Ovary (tissue), 10 donors: ENCODE measurements at places on chromosomes 7 and 10. TPM values are rescaled to one million over a fixed set of nuclear protein-coding genes. Genes with fewer than 3 reads are reported as not detected.

DNA sequence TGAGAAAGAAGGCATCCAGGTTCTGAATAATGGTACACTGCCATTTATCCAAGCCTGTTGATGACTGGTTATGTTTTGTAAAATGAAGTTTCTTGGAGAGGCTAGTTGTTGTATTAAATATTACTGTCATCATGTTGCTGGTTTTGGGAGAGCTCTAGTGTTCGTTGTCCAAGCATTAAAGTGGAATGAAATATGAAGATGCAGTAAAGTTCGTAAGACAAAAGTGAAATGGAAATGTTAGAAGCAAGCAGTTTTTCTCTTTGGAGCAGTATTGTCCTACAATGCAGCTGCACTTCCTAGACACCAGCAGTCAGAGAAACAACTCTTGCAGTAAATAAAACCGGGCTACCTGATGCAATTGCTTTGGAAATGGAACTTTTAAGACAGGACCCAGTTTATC lies 156.8 kb upstream of the FZD1 start:
- DNase-seq = no peak

- no peak for DNase-seq
Observed at GRCh38 chr7:105935250-105935649, 27.8 kb upstream of the CDHR3 start.

DNA sequence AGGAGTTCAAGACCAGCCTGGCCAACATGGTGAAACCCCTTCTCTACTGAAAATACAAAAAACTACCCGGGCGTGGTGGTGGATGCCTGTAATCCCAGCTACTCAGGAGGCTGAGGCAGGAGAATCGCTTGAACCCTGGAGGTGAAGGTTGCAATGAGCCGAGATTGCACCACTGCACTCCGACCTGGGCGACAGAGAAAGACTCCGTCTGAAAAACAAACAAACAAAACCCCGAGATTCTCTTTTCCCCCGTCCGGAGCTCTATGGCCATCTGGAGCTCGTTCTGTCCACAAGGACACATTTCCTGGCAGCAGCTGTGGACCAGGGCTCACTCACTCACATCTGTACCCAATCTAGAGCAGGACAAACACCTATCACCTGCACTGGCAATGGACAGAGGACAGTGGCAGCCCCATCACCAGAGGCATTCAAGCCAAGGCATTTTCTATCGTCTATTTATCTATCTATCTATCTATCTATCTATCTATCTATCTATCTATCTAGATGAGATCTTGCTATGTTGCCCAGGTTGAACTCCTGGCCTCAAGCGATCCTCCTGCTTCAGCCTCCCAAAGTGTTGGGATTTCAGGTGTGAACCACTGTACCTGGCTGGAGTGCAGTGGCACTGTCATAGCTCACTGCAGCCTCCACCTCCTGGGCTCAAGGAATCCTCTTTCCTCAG lies 167.1 kb upstream of the TNRC18 start:
- DNase-seq = no peak

Gene NUTM2E
- total RNA-seq = not detected

DNA sequence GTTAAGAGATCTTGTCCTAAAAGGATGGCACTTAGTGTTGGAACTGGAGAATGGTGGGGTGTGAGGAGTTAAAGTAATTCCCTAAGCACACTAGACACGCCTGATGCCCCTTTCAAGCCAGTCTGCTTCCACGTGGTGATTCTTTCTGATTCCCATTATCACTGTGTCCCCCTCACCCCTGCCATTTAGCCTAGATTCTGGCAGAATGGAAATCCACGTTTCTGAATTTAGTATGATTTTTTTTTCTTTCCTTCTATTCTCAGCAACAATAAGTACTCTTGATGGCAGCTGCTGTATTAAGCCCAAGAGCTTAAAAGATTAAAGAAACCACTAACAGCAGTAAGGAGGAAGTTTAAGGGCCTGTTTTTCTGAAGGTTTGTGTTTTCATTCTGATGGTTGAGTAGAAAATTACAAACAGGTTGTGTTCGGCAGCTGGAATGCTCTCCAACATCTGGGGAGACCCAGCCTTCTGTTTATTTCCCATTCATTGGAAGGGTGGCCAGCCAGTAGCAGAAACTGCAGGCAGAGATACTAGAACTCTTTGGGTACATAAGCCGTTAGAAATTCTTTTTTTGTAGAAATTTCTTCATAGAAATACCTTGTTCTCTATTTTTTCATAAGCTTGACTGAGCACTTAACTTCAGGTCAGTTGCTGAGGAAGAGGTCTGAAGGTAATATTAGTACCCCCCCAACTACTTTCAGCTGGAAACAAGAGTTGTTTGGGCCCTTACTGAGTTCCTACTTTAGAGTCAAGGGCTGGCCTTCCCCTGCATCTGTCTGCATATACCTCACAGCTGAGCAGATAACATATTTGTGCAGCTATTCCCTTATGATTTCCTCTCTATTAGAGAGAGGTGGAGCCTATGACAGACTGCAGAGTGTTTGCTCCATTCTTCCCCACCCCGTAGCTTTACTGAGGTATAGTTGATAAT lies 355.1 kb downstream of the AUTS2 start:
- no peak for DNase-seq

DNA sequence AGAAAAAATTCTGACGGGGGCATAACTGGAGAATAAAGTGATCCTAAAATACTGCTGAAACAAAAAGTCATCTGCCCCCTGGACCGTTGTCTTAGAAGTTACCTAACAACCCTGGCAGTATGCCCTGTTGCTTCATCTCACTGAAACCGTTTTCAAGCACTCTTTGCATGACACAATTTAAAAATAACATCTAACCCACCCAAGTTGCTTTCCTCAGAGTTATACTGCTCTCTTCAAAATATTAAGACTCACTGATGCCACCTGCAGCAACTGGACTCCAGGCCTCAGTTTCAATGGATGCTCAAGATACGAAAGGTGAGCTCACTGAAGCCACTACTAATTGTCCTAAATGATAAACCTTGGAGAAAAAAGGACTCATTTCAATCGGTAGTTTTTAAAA lies 57.4 kb downstream of the CDK6 start:
- DNase-seq = peak; percentile 53

GRCh38 chr10:42816912-42817311 lies 34.3 kb downstream of the BMS1 start:
- no peak for DNase-seq

DNA sequence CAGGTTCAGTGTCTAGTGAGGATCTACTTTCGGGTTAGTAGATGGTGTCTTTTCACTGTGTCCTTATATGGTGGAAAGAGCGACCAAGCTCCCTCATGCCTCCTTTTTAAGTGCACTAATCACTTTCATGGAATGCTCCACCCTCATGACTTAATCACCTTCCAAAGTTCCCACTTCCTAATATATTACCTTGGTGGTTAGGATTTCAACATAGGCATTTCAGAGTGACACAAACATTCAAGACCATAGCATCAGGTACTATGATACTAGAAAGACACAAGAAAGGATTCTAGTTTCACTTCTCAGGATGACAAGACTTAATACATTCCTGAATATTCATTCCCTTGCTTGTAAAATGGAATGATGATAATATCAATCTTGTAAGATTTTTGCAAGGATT lies 119.1 kb upstream of the FAM3C start:
- no peak for DNase-seq

Gene COBL
- total RNA-seq = 33.4 TPM

DNA sequence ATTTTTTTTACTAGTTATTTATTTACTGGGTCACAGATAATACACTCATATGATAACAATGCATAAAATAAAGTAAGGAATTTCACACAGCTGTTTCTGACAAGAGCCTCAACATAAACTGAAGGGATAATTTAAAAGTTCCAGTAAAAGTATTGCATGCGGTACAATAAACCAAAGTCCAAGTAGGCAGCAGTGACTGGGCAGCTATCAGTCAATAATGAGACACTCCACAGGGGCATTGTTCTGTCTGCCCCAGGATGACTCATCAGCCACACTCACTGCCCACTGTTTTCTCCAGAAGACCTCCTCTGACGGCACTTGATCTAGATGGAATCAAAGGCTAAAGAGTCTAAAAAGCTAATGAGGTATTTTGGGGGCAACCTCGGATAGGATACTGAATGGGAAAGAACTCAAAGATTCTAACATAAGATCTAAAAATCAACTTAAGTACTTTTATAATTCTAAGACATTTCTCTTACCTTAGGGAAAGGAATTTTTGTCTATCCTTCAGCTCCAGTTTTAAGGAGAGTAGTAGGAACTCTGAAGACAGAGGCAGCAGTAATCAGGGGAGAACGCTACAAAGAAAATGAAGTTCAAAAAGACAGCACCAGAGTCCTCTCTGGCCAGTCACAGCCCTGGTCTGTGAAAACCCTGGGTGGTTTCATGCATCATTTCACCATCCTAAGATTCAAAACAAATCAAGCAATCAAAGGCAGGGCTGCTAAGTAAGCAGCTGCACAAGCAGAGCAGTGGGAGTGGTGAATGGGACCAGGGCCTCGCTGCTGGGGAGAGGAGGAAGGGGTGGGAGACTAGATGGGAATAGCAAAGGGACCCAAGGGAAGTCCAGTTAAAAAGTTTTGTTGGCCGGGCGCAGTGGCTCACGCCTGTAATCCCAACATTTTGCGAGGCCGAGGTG lies 175.1 kb downstream of the AVL9 start:
- no peak for DNase-seq

Gene CDNF
- 5.8 TPM for total RNA-seq

Gene MET
- total RNA-seq = 8.9 TPM

Gene CALCR
- total RNA-seq = not detected

DNA sequence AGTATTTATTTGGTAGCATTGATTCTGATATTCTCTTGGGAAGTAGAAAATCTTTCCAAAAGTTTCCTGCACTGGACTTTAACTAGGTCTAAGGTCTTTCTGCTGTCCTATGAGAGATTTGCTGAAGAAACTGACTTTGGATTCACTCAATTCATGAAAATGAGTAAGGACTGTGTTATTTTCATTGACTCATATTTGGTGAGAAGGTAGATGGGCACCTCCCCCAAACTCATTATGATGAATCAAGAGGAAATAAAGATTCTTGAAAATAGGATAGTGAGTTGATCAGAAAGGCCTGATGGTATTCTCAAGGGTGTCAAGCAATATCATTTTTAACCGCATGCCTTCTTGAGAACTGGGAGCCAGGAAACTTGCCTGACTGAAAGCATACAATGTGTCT lies 110.3 kb downstream of the RNF133 start:
- DNase-seq = no peak

DNA sequence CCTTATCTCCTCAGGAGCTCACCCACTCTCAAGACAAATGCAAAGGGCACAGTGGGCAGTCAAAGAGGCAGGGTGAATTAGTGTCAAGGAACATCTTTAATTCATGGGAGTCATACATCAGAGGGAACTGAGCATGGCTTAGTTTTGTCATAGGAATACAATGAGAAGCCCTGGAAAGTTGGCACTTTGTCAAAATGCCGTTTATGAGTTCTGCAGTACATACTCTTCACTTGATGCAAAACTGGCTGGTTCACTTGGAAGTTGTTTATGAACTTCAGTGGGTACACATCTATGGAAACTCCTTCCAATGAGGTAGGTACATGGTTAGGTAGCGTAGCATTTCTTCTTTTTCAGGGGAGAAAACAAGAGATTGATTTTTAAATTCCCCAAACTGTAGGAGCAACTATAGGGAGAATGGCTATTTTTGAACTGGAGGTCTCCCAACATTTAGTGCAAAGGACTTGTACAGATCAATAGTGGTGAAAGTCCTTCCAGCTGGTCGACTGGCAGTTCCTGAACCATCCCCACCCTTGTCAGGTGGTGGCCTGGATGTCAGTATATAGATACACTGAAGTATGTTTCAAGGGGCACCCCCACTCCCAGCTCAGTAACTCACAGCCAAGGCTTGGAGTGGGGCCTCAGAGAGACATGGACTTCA lies 580.5 kb downstream of the REEP3 start:
- no peak for DNase-seq

Gene CD36
- total RNA-seq = 8.9 TPM

DNA sequence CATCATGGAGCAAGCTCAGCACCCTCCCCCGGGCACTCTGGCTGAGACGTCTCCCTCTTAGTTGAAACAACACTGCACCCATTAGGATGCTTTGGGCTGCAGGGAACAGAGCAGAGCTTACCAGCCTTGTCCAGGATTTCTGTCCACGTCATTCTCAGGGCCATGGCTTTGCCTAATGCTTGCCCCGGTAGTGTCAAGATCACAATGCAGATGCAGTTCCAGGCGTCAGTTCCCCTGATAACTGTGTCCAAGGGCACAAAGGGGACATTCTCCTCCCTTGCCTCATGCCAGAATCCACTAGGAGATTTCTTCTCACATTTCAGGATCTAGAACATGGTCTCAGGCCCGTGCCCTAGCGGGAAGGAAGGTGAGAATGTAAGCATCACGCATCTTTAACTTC lies 17.2 kb upstream of the GRB10 start:
- DNase-seq = no peak

Gene HYAL4
- not detected for total RNA-seq

Gene UPF2
- 19.1 TPM for total RNA-seq

Gene CNPY1
- not detected for total RNA-seq

DNA sequence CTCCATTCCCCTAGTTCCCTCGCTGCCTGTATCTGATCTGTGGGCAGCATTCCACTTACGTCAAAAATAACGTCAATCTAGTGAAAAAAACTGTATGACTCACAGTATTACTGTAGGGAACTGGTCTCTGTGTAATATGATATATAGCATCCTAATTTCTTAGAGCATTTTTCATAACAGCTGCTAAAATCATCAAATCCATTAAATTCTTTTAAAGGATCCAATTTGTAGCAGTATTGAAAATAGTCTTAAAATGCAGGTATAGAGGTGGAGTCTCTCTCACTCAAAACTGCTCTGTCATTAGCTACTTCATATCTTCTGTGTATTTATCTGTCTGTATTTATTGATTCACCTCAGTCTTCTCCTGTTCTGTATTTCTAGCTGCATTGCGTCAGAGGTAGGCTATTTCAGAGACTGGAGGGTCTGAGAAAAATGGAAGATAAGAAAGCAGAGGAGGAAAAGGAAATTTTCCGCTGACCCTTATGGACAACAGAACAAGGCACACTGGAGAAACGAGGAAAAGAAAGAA lies 59.9 kb downstream of the PON1 start:
- no peak for DNase-seq

Gene ASAH2
- 0.51 TPM for total RNA-seq

GRCh38 chr10:11827414-11827813 lies 4.3 kb downstream of the PROSER2 start:
- no peak for DNase-seq

DNA sequence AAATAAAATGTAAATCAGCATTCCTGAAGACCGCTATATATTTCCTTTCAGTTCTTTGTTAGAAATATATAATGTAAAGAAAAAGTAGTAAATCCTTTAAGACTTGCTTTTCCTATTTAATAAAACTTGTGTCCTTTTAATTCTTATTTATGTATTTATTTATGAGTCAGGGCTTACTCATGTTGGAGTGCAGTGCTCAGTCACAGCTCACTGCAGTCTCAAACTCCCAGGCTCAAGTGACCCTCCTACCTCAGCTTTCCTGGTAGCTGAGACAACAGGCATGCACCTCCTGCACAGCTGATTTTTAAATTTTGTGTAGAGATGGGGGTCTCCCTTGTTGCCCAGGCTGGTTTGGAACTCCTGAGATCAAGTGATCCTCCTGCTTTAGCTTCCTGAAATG lies 724.5 kb downstream of the ANKRD7 start:
- DNase-seq = no peak

Gene FAM180A
- total RNA-seq = 2.9 TPM

GRCh38 chr7:72042855-72043254 lies 369.3 kb downstream of the CALN1 start:
- DNase-seq = no peak

GRCh38 chr7:158054081-158054480 lies 533.5 kb downstream of the PTPRN2 start:
- DNase-seq = no peak

Gene PRF1
- 1.3 TPM for total RNA-seq
